NCI-H1930 (cell line): ENCODE measurements at places on chromosomes 16 and 17.

DNA sequence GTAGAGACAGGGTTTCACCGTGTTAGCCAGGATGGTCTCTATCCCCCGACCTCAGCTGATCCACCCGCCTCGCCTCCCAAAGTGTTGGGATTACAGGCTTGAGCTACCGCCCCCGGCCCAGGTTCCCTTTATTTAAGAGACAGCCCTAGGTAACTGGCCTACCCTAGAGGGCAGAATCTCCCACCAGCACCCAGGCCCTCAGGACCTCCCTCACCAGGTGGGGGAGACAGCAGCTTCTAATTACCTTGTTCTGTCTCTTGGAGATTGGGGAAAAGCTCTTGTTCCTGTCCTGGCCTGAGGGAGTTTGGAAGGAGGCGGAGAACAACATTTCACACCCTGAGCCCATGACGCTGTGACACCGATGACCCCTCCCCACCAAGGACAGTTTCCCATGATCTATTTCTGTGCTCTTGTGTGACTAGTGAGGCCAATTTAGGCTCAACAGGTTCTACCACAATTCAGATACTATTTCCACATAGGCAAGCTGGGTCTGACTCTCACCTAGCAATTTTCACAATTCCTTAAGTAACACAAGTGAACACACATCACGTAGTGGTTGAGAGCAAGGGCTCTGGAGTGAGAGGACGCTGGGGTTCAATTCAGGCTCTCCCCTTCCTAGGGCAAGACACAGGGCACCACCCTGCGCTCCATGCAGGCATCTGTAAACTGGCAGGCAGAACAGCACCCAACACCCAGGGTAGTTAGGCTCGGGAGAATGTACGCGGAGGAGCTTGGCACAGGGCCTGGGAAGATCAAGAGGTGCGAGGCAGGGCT is 20.4 kb downstream of the HDAC5 start:
- DNase-seq: no peak

- no peak for DNase-seq
Observed at GRCh38 chr17:37135576-37135975, 186.8 kb downstream of the AATF start.

GRCh38 chr16:870856-871561 is 70.5 kb upstream of the GNG13 start:
- DNase-seq: no peak

GRCh38 chr17:77472468-77473310 is 331.9 kb downstream of the SEC14L1 start:
- DNase-seq: no peak

- DNase-seq: no peak
Observed at GRCh38 chr16:67120025-67120424, 10.3 kb downstream of the PHAF1 start.

DNA sequence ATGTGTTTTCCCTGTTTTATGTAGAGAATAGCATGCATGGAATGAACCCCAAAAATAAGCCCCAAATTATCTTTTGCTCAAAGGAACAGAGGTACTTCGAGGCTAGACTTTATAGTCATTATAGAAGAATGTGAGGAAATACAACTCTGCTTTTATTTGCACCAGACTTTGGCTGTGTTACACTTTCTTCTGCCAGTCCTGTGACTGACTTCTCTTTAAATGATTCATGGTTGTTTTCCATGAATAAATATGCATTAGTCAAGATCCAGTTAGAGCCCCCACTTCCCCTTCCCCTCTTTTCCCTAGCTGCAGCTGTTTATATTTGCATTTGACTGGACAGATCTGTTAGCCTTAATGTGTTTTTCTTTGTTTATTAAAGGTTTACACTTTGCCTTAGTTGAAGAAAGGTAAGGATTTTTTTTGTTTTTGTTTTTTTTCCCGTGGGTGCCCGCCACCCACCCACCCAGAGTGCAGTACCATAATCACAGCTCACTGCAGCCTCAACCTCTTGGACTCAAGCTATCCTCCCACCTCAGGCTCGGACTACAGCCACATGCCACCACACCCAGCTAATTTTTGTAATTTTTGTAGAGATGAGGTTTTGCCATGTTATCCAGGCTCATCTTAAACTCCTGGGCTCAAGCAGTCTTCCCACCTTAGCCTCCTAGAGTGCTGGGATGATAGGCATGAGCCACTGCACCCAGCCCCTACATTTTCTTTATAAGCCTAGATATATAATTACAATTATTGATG is 152.6 kb downstream of the CYB561 start:
- no peak for DNase-seq

DNA sequence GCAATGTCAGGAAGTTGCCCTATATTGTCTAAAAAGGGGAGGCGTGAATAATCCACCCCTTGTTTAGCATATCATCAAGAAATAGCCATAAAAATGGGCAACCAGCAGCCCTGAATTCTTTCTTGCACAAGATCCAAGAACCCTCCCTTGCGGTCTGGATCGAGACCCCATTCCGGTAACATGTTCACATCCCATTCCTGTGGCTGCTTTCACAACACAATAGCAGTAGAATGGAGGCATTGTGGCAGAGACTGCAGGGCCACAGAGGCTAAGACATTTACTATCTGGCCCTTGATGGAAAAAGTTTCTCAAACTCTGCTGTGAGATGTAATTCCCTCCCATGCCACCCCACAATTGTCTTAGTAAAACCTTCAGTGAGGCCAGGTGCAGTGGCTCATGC is 73.2 kb downstream of the RMI2 start:
- no peak for DNase-seq

- DNase-seq: no peak
Observed at GRCh38 chr17:4987767-4988567, 492 bp upstream of the CAMTA2 start.

- DNase-seq: no peak
Observed at GRCh38 chr16:88922114-88922825, 54.7 kb downstream of the CBFA2T3 start.

DNA sequence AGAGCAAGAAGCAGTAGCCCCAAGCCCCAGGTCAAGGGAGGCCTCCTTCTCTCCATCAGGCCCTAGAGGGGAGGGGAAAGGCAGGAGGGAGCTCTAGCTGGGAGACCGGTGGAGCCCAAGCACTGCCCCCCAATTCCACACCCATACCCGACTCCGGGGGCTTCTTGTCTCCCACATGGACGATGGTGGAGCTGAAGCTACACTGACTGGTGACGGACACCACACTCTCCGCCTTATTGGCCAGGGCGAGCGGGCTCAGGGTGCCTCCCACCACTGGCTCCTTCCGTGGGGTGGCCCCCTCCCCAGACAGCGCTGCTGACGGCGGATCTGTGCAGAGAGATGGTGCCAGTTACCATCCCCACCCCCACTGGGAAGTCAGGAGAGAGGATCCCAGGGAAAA is 6.4 kb downstream of the PER1 start:
- no peak for DNase-seq

DNA sequence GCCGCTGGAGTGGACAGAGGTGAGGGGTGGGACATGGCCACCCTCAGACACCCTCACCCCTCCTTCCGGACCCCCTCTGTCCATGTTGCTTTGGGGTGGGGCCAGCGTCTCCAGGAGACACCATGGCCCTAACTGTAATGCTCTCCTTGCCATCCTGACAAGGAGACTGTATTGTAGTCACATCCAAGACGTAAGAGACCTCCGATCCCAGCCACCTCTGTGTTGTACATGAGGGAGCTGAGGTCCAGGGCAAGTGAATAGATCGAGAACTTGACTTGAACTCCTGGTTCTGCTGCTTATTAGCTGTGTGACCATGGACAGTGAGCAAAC is 30.2 kb downstream of the POLR3E start:
- no peak for DNase-seq

- DNase-seq: no peak
Observed at GRCh38 chr17:55444471-55445441, 23.1 kb upstream of the MMD start.

DNA sequence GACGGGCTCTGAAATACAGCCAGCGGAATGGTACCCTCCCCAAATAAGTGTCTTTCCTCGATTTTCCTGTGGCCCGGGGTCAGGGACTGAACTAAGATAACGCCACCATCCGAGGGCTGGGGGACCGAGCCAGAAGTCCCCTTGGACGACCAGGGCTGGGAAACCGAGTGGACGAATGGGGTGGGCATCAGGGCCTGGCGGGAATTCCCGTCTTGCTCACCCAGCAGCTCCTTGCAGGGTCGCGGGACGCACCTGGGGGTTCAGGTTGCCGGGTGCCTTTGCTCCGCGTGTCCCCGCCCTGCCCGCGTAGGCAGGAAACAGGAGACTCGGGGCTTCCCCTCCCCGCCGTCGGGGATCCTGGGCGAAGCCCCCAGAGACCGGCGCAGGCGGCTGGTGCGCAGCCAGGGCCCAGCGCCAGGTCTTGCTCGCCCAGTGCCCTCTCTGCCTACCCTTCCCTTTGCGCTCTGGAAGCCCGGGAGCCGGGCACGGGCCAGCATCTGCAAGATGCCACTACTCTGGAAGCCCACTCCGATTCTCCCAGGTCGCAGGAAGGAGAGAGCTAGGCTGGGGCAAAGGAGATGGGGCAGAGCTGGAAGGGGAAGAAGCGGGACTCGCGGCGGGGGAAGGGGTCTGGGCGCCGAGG is 665 bp upstream of the GRIN2C start:
- no peak for DNase-seq

DNA sequence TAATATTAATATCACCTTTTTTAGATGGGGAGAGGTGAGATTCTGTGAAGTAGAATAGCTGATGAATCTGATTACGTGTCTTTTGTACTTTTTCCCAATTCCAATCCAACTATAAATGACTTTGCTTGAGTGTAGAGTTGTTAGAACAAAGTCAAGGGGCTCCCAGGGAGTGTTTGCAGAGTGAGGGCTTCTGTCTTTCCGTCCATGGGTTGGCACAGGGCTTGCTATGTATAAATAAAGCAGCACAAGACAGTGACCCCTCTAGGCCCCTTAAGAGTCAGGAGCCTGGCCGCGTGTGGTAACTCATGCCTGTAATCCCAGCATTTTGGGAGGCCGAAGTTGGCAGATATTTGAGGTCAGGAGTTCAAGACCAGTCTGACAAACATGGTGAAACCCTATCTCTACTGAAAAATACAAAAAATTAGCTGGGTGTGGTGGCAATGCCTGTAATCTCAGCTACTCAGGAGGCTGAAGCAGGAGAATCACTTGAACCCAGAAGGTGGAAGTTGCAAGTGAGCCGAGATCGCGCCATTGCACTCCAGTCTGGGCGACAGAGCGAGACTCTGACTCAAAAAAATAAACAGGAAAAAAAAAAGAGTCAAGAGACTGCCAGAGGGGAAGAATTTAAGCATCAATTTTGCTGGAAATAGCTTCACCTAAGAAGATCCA is 127.9 kb upstream of the HS3ST3A1 start:
- DNase-seq: no peak

GRCh38 chr17:7523033-7523432 is 25.8 kb upstream of the TNFSF12 start:
- peak; percentile 18 for DNase-seq

DNA sequence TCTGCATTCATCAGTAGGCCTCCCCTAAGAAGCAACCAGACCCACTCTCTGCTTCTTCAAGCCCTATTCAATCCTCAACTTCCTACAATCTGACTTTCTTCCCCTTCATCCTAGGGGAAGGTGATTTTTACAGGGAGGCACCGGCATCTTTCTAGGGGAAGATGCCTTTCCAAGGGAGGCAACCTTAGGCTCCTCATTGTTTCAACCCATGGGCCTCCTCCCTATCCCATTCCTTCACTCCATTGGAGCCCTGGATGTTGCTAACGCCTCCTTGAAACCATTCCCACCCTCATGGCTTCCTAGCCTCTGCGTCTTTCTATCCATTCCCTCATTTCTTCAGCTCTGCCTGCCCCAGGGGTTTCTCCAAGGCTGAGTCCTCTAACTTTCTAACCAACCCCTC is 2.7 kb upstream of the CUEDC1 start:
- no peak for DNase-seq
